ENCODE measurements at places on chromosomes 7 and 10. TPM values are rescaled to one million over a fixed set of nuclear protein-coding genes. Genes with fewer than 3 reads are reported as not detected.

ASB10 gene
- not detected for total RNA-seq

ATP6V0A4 gene
- 0.09 TPM for total RNA-seq

PTPN20 gene
- total RNA-seq: 0.14 TPM

COL26A1 gene
- total RNA-seq: not detected

CPVL gene
- total RNA-seq: 0.71 TPM

PPP1R9A gene
- total RNA-seq: 0.18 TPM

IFIT2 gene
- 3.1 TPM for total RNA-seq

COBL gene
- total RNA-seq: 0.09 TPM

NEUROD6 gene
- total RNA-seq: not detected

CYP3A4 gene
- total RNA-seq: not detected

VGF gene
- total RNA-seq: 0.14 TPM

HOGA1 gene
- total RNA-seq: 0.28 TPM

Data from smooth muscle cell of bladder (primary cell).